ENCODE measurements at places on chromosomes 4 and X. TPM values are rescaled to one million over a fixed set of nuclear protein-coding genes. Genes with fewer than 3 reads are reported as not detected.

C1QTNF7 gene
- total RNA-seq = 3.7 TPM

DNA sequence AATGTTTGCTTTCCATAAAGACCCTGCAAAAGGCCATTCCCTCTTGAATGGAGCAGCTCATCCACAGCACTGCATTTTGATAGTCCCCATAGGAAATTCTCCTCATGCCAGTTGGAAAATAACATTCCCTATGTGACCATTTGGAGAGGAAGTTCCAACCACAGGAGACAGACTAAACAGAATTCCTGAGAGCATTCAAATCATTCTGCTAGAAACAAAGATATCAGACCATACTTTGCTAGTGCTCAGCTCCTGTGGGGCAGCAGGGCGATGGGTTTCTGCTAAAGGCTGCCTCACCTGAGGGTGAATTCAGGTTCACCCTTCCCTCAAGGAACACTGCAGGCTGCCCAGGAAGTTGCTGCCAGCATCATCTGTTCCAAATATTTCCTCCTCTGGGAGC lies 58.8 kb downstream of the LNX1 start:
- no peak for DNase-seq

DNA sequence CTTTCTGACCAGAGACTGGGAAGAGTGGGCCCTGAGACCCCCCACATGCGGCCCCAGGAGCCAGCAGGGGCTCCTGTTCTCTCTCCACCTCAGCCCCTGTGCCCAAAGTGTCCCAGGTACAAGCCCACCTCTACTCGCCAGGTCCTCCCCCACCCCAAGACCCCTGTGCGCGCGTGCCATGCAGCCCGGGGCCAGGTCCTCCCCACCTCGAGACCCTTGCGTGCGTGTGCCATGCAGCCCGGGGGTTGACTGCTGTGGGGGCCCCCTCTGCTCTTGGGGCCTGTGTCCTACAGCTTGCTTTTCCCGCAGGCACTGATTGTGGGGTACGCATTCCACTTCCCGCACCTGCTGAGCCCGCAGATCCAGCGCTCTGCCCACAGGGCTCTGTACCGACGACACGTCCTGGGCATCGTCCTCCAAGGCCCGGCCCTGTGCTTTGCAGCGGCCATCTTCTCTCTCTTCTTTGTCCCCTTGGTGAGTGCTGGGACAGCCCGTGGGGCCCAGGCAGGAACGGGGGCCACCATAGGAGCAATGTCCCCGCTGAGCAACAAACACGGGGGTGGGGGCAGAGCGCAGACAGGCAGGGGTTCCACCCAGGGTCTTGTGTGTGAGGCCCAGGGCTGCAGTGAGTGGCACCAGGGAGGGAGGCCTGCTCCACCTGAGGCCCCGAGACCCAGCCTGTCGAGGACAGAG lies 20.3 kb downstream of the DGKQ start:
- no peak for DNase-seq

GC gene
- total RNA-seq = not detected

GRCh38 chrX:69079268-69079667 lies 86.0 kb downstream of the PJA1 start:
- no peak for DNase-seq

TASL gene
- 1.9 TPM for total RNA-seq

All from skin of body (tissue), 3 donors.